ENCODE measurements at places on chromosomes 5 and 9. TPM values are rescaled to one million over a fixed set of nuclear protein-coding genes. Genes with fewer than 3 reads are reported as not detected.

DNA sequence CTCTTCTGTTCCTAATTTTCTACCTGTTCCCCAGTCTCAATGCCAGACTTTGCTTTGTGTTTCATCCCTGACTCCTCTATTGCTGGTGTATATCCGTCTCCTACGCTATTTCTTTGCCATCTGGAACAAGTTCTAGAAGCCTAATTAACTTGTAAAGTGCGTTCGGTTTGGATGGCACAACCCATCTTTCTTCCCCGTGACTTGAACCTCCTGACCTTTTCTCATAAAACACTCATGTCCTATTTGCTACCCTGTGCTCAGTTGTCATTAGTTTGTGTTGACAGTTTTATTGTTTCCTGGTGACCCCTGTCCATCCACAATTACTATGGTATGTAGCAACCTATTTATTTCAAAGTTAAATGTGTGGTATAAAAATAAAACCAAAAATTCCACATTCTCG lies 323.5 kb downstream of the TLE4 start:
- no peak for DNase-seq

GRCh38 chr9:127277770-127278169 lies 13.2 kb downstream of the GARNL3 start:
- DNase-seq, result no peak

Gene OR13F1
- total RNA-seq, result not detected

GRCh38 chr9:112034216-112034611 lies 137.6 kb downstream of the UGCG start:
- DNase-seq, result no peak

DNA sequence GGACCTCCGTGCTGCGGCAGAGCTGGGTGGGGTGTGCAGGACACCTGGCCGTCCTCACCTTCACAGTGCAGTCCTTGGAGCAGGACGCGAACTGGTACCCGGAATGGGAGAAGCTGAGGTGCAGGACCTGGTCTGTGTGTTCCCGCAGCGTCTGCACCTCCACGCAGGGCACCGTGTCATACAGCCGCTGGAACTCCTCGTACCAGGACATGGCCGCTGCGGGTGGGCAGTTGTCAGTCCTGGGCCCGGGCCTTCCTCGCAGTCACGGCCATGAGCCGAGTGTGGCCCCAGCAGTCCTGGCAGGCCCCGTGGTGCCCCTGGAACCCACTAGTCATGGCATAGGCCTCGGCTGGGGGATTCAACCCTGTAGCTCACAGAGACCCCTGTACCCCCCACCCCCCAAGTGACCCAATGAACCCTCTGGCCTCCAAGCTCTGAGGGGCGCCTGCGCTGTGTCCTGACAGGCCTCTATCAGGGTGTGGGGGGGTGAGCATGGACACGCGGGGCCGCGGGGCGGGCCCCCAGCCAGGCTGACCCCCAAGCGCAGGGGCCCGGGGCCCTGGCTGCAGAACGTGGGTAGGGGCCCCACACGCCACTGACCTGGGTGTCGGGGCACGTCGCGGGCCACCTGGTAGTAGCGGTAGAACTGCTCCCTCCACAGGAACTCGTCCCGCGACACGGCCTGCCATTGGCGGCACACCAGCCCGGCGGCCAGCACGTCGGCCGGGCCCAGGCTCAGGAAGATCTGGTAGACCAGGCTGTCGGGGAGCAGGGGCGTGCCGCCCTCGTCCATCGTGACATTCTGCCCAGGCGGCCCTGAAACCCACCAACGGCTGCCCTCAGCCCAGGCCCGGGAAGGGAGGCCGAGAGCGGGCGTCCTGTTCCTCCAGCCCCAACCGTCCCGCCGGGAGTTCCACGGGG lies 987 bp downstream of the FBXW5 start:
- no peak for DNase-seq

GRCh38 chr9:137365056-137365455 lies 57.9 kb downstream of the EXD3 start:
- DNase-seq, result no peak

DNA sequence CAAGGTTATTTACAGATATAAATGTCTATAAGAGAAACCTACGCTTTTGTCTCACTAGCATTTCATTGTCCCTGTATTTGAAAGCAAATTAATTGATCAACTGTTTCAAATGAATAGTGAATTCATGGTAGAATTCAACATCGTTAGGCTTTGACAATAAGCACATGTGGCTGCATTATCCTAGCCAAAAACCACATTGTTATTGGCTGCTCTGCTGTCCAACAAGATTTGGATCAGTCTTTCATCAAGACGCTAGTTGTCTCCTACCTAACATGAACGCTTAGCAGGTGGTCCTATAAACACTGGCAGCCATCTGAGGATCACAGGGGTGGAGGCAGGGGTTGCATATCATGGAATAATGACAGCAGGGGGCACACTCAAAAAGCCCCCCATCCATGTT lies 455.0 kb downstream of the CTNND2 start:
- DNase-seq, result no peak

Gene INSYN2B
- 1.4 TPM for total RNA-seq

Gene CEL
- total RNA-seq, result 0.13 TPM

Gene TXNDC8
- not detected for total RNA-seq

- no peak for DNase-seq
Measured at GRCh38 chr9:125523681-125524080, 183.3 kb downstream of the MAPKAP1 start.

- peak; percentile 41 for DNase-seq
Measured at GRCh38 chr5:5387192-5387591, 35.3 kb upstream of the ICE1 start.

Gene SMIM33
- under 0.01 TPM for total RNA-seq

Gene HMMR
- total RNA-seq, result 5.7 TPM

DNA sequence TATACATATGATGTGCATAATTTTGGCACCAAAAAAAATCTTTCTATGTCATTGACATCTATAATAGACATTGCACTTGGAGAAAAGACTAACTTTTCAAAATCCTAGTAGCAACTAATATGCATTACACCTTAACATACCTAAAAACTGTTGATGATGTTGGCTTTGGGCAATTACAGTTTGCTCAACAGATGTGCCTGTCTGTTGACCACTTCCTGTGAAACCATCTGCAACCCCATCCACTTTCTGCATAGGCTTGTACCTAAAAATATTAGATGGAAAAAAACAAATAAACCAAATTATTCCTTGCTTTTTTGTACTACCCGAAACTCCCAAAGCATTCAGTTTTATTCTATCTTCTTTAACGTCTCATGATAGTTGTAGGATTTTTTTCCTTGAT lies 248.6 kb downstream of the RFX3 start:
- DNase-seq, result no peak

GRCh38 chr9:98968601-98969337 lies 25.1 kb downstream of the COL15A1 start:
- DNase-seq, result no peak

DNA sequence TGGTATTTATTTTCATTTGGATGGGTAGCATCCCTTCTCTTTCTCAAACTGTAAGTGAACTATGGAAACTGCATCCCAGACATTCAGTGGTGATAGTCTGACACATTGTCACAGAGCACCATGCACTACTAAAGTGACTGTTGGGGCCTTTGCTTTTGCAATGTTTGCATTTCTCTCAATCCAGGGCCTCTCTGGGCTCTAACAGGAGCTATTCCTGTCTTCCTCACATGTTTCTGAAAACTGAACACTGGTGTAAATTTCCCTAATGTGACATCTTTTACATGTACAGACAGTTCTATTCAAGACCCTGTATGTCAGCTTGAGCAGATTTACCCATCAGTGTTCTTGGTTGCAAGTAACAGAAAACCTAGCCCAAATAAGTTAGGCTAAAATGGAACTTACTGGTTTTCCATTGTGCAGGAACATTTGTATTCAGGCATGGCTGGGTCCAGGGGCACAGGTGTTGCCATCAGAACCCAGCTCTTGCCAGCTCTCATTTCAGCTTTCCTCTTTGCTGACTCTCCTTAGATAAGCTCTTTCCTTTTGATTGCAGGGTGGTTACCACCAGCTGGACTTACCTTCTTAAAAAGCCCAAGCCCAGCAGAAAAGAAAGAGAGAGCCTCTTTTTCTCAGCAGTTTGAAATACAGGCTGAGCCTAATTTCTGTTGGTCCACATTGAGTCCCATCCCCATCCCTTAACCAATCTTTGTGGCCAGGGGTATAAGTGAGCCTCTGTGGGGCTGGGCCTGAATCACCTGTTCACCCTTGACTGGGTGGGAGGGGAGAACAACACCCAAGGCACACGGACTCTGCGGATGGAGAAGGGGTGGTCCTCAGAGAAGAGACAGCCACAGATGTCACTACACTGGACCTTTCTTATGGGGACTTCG lies 234.3 kb downstream of the NR3C1 start:
- no peak for DNase-seq

- DNase-seq, result no peak
Measured at GRCh38 chr9:86406366-86406765, 52.2 kb upstream of the TUT7 start.

GRCh38 chr5:106907979-106908378 lies 762.8 kb downstream of the EFNA5 start:
- no peak for DNase-seq

Gene GABRA6
- not detected for total RNA-seq

GRCh38 chr5:151125421-151125820 lies 32.2 kb downstream of the ANXA6 start:
- no peak for DNase-seq

- DNase-seq, result no peak
Measured at GRCh38 chr9:135492886-135493669, 7.4 kb upstream of the MRPS2 start.

DNA sequence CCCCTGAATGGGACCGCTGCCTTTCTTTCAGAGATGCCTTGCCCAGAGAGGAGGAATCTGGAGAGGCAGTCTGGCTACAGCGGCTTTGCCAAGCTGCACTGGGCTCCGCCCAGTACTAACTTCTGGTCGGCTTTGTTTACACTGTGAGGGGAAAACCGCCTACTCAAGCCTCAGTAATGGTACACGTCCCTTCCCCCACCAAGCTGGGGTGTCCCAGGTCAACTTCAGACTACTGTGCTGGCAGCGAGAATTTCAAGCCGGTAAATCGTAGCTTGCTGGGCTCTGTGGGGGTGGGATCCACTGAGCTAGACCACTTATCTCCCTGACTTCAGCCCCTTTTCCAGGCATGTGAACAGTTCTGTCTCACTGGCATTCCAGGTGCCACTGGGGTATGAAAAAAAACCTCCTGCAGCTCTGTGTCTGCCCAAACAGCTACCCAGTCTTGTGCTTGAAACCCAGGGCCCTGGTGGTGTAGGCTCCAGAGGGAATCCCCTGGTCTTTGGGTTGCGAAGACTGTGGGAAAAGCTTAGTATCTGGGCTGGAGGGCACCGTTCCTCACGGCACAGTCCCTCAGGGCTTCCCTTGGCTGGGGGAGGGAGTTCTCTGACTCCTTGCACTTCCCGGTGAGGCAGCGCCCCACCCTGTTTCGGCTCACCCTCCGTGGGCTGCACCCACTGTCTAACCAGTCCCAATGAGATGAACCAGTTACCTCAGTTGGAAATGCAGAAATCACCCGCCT lies 171.2 kb downstream of the CWC27 start:
- DNase-seq, result no peak
